ENCODE measurements at places on chromosomes 6 and 20.
A peak's percentile ranks its signal among the peaks of the same experiment; 100 is the strongest.

DNA sequence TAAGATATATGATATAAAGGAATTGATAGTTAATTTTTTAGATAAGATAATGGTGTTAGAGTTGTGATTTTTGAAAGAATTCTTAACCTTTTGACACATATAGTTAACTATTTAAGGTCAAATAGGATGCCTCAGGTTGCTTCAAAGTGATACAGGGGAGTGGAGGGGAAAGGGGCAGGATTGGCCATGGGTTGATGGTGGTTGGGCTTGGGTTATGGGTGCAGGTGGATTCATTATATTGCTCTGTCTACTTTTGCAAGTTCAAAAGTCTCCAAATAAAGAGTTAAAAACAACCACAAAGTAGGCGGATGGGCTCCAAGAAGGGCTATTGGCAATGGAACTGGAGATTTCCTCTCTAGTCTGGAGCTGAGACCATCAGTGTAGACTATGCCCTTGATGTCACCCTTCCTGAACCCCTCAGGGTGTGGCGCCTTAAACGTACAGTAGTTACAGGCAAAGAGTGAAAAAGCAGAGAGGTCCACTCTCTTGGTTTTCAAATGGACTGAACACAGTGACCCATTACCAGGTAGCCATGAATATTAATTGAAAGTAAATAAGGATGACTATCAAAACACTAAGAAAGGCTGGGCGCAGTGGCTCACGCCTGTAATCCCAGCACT lies 81.2 kb downstream of the PTPN1 start:
- DNase-seq: no peak

DNA sequence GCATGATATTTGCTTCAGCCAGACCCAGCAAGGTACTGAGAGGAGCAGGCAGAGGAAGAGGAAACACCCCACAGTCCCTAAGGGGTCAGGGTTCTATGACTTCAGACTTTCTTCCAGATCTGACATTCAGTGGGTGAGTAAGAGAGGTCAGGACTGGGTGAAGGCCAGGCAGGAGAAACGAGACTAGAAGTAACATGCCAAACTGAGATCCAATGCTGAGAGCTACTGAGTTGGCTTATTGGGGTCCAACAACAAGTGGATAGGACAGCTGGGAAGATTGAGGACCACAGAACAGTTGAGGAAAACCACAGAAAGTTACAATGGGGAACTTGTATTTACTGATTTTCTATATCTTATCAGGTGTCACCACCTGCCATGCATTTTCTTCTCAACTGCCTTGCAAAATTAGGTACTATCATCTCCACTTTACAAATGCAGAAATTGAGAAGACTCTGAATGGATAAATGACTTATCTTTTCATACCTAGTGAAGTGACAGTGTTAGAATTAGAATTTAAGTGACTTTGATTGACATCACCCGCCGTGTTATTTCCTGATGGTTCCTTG lies 43.8 kb upstream of the HIVEP1 start:
- DNase-seq: no peak

DNA sequence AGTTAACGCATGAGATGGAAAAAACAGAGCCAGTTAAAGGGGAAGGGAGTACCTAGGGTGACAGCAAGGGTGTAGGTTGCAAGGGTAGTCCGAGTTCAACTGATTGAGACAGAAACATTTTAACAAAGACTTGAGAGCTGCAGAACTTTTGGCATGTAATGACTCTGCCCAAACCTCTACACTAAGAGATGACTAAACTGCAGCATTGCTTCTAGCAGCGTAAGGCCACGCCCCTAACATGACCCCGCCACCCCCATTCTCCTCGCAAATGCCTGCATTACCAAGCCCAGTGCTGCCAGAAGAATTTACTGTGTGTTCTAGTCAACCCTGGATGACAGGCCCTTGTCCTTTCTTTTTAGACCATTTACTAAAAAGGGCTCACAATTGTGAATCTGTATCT lies 6.3 kb upstream of the HINT3 start:
- no peak for DNase-seq

- DNase-seq: no peak
Measured at GRCh38 chr6:82178759-82179112, 68.8 kb downstream of the IBTK start.

- DNase-seq: no peak
Measured at GRCh38 chr6:114344246-114344970, 1.6 kb upstream of the HS3ST5 start.

DNA sequence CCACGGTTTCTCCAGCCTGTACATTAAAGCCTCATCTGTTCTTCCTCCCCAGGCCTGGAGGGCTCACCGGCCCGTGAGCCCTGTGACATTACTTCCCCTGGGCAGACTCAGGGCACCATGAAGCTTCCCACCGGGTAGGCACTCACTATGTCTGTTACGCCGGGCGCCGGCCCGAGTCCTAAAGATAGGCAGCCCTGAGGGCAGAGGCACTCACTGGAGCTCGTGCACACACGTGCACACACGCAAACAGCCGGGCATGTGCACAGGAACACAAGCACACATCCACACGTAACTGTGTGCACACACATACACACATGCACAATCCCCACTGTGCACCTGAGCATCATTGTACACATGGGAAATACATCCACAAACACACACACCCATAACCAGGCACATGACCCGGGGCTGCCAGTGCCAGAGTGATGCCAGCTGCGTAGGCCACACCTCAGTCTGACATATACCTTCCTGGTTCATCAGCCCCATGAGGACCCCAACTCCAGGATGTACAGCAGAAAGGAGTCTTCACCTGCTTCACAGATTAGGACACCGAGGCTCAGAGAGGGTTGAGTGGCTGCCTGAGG lies 83.7 kb downstream of the YTHDF1 start:
- no peak for DNase-seq

DNA sequence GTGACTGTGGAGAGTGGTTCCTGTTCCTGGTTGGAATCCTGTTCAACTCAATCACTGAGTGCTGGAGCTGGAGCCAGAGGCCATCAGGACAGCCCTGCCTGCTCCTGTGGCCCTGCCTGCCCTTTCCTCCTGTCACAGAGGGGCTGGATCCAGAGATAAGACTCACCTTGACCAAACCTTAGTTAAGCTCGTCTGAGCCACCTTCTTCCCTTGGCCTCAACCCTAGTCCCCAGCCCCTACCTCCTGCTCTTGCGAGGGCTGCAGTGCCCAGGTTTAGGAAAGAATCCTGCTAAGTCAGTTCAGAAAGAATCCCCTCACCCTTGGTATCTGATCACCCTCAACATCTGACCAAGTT lies 47.0 kb upstream of the CST5 start:
- no peak for DNase-seq

GRCh38 chr6:34589140-34589539 lies 33.0 kb upstream of the SPDEF start:
- DNase-seq: no peak

- no peak for DNase-seq
Measured at GRCh38 chr6:14194483-14194882, 76.9 kb downstream of the CD83 start.

DNA sequence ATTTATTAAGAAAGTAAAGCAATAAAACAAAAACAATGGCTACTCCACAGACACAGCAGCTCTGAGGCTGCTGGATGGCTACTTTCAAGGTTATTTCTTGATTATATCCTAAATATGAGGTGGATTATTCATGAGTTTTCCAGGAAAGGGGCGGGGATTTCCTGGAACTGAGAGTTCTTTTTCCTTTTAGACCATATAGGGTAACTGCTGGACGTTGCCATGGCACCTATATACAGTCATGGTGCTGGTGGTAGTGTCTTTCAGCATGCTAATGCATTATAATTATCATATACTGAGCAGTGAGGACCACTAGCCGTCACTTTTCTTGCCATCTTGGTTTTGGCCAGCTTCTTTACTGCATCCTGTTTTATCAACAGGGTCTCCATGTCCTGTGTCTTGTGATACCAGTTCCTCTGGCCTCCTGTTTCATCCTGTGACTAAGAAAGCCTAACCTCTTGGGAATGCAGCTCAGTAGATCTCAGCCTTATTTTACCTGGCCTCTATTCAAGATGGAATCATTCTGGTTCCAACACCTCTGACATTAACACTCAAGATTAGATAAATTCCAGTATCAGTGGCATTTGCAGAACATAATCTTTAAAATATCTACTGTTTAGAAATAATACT lies 32.3 kb upstream of the TRDN start:
- DNase-seq: no peak

- no peak for DNase-seq
Measured at GRCh38 chr6:125375821-125376220, 74.1 kb upstream of the HDDC2 start.

DNA sequence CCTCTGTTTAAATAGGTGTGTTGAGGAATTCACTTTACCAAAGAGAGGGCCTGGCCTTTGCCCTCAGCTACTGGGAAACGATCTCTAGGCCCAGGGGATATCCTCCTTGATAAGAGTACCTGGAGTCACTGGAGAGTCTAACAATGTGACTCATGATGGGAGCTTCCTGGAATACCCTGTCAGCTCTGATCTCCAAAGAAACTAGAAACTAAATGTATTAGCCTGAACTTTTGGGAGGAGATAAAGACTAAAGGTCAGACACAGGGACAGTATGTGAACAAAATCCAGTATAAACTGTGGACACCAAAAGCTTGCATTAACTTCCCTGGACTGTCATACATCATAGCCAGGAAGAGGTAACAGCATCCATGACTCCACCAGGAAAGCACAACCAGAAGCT lies 148.5 kb downstream of the RNGTT start:
- DNase-seq: no peak

- no peak for DNase-seq
Measured at GRCh38 chr6:81889377-81890053, 137.0 kb upstream of the TENT5A start.

DNA sequence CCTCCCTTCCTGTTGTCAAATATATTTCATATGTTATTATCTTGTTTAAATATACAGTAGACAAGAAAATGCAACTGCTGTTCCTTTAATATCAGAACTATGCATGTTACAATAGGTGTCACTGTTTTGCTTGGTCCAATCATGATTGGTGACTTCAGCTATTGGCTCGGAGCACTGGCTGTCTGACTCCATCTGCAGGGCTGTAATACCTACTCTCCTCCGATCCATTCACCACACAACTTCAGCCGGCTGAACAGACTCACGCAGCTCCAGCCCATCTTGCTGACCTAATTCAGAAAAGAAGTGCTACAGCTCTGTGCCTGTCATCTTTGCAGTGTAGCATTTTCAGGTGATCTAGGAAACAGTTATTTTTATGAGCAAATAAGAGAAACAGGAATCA lies at the start of gene BTBD3:
TSS of gene BTBD3 (plus strand) at position 231 of the 400 bp plus-strand sequence. CDS start 383 bp downstream, outside the sequence.
- DNase-seq: peak; percentile 6

DNA sequence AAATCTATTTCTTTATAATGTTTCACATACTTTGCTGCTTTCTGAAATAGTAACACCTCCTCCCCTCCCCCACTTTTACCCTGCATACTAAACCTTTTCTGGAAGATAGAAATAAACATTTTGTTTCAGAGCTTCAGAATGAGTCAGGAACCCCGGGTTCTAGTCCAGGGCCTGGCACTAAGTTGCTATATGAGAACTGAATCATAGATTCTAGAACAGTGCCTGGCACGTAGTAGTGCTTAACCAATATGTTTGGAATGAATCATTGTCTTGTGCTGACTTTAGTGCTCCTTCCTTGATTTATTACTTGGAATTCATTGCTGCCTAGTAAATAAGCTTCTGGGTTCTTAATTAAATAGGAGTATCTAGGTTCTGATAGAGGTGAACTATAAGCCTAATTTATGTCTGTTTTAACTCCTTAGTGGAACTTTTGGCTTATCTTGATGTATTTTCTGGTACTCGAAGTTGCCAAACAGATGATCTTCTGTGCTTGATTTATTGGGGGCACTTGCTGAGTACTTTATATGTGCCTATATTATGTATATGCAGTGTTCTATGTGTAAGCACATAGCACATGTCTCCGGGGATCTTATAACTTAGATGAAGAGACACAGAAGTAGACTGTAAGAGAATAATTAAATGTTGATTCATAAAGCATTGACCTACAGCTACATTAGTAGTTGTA lies 18.6 kb downstream of the TAB2 start:
- DNase-seq: peak; percentile 56

DNA sequence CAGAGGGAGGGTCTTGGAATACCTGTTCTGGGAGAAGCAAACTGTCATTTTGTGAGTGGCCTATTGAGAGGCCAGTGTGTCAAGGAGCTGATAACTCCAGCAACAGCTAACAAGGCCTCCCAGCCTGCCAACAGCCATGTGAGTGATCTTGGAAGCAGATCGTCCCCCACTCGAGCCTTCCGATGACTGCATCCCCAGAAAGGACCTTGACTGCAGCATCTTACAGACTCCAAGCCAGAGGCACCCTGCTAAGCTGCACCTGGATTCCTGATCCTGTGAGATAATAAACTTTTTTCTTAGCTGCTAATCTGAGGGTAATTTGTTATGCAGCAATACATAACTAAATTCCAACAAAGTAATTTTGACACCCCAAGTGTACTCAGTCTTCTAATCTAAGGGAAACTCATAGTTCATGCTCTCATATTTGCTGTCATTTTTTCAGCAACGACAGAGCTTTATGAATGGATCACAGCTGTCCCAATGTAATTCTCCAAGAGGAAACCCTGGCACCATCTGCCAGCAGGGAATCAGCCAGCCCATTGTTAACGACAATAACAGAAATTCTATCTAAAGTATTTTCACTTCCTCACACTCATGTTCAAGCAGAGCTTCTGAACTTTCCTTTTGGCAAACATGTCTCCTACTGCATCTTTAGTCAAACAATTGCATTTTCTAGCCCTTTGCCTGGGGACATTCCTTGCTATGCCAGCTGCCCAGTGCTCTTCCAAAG lies 470.2 kb upstream of the BTBD3 start:
- DNase-seq: no peak

GRCh38 chr6:98827295-98828159 lies 6.8 kb upstream of the POU3F2 start:
- DNase-seq: no peak

- no peak for DNase-seq
Measured at GRCh38 chr20:25408170-25408547, 686 bp downstream of the GINS1 start.

GRCh38 chr20:63315240-63315689 lies 22.3 kb downstream of the COL20A1 start:
- no peak for DNase-seq

GRCh38 chr6:170068496-170068895 lies 222.4 kb downstream of the DLL1 start:
- DNase-seq: no peak

- no peak for DNase-seq
Measured at GRCh38 chr6:18485660-18486435, 98.7 kb downstream of the RNF144B start.

DNA sequence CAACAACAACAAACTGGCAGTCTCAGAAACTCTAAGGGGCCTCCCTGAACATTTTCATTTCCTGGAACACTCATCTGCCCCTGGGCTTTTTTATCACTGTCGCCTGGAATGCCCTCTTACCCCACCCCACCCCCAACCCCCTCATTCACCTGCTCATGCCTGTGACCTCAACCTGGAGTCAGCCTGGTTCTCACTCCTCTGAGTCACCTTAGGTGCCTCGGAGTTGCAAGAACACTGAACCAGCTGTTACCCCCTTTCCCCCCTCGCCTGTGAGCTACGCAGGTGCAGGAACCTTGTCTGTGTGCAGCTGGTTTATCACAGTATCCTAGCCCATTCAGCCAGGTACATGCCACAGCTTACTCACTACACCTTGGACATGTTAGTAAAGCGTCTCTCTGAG lies 12.8 kb upstream of the SNAI1 start:
- no peak for DNase-seq

GRCh38 chr6:170279977-170280688 lies 10.7 kb downstream of the DLL1 start:
- DNase-seq: no peak

Data from GM04503 (cell line).